ENCODE measurements at places on chromosomes 13 and 19.

DNA sequence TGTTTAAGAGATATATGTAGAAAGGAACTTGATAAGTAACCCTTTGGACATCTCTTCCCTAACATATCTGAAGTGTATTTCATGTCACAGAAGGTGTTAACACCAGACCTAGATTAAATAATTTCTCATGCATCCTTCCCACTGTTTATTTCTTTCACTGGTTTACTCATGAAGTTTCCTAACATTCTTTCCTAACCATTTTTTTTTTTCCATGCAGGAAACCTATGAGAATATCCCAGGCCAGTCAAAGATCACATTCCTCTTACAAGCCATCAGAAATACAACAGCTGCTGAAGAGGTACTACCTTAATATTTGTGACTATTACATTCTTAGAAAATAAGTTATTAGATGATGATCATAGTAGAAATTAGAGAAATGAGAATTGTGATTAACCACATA lies 28.8 kb downstream of the IPO5 start:
- no peak for DNase-seq

DNA sequence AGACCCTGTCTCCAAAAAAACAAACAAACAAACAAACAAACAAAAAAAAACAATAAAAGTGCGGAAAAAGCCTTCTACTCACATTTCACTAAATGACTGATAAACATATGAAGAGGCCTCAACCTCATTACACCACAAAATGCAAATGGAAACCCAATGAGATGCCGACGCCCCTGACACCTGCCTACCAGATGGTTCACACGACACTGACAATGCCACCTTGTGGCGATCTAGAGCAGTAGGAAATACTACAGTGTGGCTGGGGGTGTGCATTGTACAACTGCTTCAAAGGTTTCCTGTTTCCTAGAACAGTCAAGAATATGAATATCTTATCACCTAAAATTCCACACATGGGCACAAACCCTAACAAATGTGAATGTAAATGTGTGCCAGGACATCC lies 14.0 kb downstream of the SCGB2B2 start:
- DNase-seq = peak; percentile 36

- no peak for DNase-seq
Observed at GRCh38 chr19:342801-343421, 1.7 kb downstream of the MIER2 start.

GRCh38 chr13:99959540-99960230 lies 11.9 kb downstream of the ZIC5 start:
- no peak for DNase-seq

DNA sequence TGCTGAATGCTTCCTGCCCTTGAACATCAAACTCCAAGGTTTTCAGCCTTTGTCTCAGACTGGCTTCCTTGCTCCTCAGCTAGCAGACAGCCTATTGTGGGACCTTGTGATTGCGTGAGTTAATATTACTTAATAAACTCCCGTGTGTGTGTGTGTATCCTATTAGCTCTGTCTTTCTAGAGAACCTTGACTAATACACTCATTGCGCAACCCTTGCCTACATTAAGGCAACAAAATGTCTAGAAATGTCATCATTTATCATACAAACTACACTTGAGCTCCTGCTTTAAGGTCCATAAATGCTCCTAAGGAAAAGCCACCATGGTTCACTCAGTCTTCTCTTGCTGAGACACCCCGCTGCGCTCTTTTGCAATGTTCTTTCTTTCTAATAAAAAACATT lies 2861.0 kb downstream of the PCDH9 start:
- no peak for DNase-seq

GRCh38 chr19:19261350-19262189 lies 11.5 kb downstream of the TM6SF2 start:
- no peak for DNase-seq

- no peak for DNase-seq
Observed at GRCh38 chr19:29214411-29214810, 1.5 kb upstream of the UQCRFS1 start.

DNA sequence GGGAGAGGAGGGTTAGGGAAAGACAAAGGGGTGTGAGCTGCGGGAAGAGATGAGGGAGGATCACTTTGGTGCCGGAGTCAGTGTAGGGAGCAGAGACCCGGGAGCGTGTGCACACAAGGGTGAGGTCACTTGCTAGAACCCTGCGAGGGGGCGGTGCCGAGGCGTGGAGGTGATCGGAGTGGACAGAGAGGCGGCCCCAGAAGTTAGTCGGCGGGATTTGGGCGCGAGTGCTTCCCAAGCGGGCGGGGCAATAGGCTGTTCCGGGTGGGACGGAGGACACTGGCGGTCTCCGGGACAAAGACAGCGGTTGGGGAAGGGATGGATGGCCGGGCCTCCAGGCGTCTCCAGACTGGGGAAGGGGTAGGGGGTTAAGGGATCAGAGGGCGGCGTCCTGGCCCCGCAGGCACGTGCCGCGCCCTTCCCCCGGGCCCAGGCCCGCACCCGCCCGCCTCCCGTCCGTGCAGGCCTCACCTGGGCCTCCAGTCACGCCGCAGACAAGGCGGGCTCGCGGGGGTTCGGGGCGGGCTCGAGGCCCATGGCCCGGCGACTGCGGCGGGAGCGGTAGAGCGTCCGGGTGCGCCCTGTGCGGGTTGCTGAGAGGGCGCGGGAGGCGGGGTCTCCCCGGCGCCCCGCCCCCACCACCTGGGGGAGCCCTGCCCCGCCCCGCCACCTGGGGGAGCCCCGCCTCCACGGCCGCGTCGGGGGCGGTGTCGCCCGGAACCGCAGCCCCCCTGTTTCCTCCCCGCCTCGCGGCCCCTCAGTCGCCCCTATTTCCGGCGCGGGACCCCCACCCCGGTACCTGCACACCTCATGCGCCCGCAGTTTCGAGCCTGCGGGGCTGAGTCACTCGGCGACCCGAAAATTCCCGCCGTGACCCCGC lies at the start of gene LPAR2:
Gene LPAR2 (minus strand): TSS at position 600 of the 880 bp plus-strand sequence. CDS start 945 bp downstream, outside the sequence.
- DNase-seq = peak; percentile 66

DNA sequence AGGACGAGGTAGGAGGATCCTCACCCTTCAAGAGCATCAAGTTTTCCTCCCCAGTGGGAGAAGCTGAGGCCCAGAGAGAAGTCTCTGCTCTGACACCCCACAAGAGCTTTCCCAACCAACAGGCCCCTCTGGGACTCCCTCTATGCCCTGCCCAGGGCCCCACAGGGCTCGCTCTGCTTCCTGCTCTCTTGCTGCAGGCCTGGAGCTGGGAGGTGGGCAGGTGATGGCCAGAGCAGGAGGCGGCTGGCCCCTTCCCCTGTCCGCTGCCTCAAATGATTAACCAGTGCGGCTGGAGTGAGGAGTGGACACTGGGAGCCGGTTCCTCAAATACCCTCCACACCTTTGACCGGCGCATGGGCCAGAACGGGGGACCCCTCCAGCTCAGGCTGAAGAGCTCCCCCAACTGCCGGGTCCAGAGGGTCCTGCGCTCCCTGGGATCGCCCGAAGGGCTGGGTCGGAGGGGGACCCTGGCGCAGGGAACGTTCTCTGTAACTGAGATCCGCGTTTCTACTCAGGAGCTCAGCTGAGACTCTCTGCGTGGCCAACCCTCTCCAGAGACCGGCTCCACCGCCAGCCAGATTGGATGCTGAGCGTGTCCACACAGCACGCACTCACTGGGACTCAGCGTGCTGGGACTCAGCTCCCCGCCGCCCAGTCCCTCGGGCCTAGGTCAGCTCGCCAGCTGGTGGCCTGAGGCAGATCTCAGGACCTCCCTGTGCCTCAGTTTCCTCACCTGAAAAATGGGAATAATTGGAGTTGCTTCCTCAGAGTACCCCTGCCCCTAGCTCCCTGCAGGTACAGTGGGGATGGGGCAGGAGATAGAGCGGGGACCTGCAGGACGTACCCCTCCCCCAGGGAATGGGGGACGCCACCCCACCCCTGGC lies 6.7 kb upstream of the ONECUT3 start:
- DNase-seq = no peak

- no peak for DNase-seq
Observed at GRCh38 chr13:47114030-47114429, 217.2 kb upstream of the HTR2A start.

DNA sequence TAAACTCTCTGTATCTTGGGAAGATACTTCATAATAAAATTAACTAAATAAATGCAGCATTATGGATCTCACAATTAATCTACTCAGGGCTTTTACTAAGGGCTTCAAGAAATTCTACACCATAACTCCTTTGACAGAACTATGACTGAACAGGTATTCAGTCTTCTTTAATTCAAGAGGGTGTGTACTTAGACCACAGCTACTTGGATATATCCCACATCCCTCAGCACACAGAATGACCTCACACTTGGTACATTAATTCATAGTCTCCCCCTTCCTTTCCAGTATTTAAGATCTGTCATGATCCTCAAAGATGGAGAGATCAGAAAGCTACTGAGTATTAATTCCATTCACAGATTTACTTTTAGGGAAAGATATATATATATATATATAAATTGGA lies 11.6 kb downstream of the DIAPH3 start:
- no peak for DNase-seq

DNA sequence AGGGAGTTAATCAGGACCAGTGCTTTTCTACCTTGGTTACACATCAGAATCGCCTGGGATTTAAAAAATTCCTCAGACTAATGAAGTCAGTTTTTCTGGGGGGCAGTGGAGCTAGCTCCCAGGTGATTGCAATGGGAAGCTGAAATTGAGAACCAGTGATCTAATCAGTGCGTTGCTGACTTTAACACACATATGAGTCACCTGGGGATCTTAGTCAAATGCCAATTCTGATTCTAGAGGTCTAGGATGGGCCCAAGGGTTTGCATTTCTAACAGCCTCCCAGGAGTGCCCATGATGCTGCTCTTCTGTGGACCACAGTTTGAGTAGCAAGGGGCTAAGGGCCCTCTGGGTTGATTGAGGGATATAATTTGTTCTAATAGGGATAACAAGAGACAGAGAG lies 54.5 kb downstream of the KL start:
- no peak for DNase-seq

- DNase-seq = no peak
Observed at GRCh38 chr19:5046339-5047039, 77.6 kb downstream of the KDM4B start.

DNA sequence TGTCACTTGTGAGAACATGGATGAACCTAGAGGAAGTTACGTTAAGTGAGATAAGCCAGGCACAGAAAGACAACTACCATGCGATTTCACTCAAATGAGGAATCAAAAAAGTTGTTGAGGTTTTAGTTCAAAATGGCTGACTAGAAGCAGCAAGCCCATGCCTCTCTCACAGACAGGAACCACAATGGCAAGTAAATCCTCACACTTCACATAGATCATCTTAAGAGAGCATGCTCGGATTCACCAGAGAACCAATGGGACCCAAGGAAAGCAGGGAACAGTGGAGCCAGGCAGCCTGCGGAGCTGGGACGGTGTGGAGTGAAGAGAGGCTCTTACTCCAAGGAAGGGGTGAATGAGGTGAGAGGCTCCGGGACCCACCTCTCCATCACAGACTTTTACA lies 581.0 kb downstream of the UQCRFS1 start:
- DNase-seq = no peak

GRCh38 chr19:14073925-14074838 lies 1.6 kb downstream of the MISP3 start:
- DNase-seq = no peak

- DNase-seq = no peak
Observed at GRCh38 chr13:112851107-112852038, 117.6 kb upstream of the MCF2L start.

- DNase-seq = no peak
Observed at GRCh38 chr19:42069619-42070351, at the start of gene GRIK5. GRIK5 (minus strand) TSS chr19:42070206; CDS start chr19:42065770, 4,436 bp downstream.

DNA sequence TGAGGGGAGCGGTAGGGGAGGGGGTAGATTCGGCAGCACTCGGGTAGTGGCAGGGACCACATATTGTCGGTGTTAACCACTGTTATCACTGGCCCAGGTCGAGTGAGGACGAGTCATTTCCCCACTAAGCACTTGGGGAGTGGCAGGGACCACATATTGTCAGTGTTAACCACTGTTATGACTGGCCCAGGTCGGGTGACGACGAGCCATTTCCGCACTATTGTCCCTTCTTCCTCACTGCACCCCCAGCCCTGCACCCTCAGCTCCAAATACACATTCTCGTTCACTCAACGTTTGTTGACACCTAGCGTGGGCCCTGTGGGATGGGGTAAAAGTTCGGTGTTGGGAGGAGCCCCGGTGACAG lies 467 bp upstream of the CLN5 start:
- peak; percentile 49 for DNase-seq

GRCh38 chr13:92303428-92303827 lies 905.0 kb downstream of the GPC5 start:
- no peak for DNase-seq

GRCh38 chr19:582497-583197 lies 7.0 kb upstream of the HCN2 start:
- no peak for DNase-seq

GRCh38 chr13:52034616-52035226 lies 10.2 kb downstream of the UTP14C start:
- no peak for DNase-seq

DNA sequence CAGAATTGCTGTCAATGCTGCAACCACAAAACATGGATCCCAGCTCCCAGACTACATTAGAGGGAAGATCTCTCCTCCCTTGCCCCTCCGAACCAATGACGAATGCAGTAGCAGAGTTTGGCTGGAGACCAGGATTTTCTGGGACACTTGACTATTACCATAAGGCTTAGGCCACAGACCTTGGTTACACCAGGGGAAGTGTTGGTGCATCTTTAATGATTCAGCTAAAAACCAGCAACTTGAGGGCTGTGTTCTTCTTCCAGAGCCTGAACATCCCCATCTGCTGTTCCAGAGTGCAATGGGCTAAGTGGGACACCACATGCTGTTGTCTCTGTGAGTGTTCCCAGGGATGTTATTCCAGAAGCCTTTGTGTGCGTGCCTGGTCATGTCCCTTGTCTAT lies 528.2 kb downstream of the LMO7 start:
- DNase-seq = no peak

DNA sequence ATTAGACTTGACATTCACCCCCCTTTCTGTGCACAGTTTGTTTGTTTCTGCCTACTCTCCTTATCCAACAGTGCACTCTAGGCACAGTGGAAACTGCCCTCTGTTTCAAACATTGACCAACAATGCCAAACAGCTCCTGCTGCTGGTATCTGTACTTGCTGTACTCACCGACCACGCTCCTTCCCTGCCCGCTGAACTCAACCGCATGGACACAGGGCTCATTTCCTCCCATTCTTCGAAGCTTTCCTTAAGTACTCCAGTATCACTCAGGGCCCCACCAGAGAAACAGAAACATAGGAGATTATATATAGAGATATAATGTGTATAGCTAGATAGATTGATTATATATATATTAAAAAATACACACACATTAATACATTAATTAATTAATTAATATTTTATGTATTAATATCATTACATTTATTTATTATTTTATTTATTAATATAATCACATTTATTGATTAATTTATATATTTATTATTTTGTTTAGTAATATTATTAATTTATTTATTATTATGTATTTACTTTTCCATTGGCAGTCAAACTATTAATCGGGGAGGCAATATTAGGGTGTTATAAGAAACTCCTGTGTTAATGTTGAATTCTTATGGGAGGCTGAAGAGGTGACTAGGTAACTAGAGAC lies 1528.2 kb downstream of the EFNB2 start:
- DNase-seq = no peak

- DNase-seq = no peak
Observed at GRCh38 chr13:37685206-37685605, 86.6 kb upstream of the POSTN start.

- no peak for DNase-seq
Observed at GRCh38 chr13:68666774-68667397, 1436.8 kb upstream of the PCDH9 start.

- DNase-seq = peak; percentile 78
Observed at GRCh38 chr19:14369399-14370168, 11.7 kb upstream of the ADGRE5 start.

GRCh38 chr19:49631014-49631588 lies 8.8 kb downstream of the RRAS start:
- no peak for DNase-seq

GRCh38 chr19:40588110-40588854 lies 11.6 kb downstream of the SHKBP1 start:
- DNase-seq = no peak

Data from activated T-cell treated with anti-CD3 and anti-CD28 coated beads for 4 hours (primary cell).